ENCODE measurements at places on chromosomes 1 and 21.

GRCh38 chr1:16093611-16094010, 20.2 kb upstream of the FAM131C start:
- DNase-seq = no peak

DNA sequence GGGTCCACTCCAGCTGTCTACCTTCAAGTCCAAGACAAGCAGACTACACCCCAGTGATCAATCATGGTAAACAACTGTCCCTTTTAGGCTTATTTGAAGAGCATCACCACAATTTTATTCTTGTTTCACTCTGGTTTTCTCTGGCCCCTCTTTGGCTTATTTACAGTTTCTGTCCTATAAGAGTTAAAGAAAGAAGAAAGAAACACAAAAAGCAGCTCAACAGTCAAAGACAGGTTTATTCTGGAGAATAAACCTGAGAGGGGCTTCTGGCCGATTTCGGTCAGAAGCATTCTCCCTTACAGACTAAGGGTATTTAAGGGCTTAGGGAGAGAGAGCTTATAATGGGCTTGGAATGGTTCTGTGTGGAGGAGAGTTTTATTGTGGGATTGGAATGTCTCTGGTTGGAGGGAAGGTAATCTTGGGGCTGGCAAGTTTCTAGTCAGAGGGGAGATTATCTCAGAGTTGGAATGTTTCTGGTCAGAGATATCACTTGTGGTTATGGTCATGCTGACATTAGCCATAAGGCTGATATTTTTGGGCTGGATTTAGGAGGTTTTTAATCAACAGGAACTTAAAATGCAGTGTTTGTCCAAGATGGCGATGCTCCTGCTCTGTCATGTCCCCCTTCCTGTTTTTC, 161.0 kb downstream of the URB2 start:
- no peak for DNase-seq

- no peak for DNase-seq
Measured at GRCh38 chr1:226069811-226070489, 7.4 kb downstream of the H3-3A start.

DNA sequence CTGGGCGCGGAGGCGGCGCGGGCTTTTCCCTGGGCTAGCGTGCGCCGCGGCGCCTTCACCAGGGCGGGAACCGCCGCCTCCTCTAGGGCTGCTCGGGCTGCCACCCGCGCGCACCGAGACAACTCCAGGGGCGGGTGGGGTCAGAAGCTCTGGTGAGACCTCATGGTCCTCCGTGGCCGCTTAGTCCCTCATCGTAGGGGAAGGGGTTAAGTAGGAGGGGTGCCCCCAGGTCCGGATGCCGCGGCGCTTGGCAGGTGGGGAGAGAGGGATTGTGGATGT, 559 bp downstream of the SERTAD4 start:
- DNase-seq = no peak

GRCh38 chr1:167221126-167221737, 546 bp downstream of the POU2F1 start:
- no peak for DNase-seq

- peak; percentile 47 for DNase-seq
Measured at GRCh38 chr1:110765640-110766335, 91.0 kb upstream of the KCNA3 start.

DNA sequence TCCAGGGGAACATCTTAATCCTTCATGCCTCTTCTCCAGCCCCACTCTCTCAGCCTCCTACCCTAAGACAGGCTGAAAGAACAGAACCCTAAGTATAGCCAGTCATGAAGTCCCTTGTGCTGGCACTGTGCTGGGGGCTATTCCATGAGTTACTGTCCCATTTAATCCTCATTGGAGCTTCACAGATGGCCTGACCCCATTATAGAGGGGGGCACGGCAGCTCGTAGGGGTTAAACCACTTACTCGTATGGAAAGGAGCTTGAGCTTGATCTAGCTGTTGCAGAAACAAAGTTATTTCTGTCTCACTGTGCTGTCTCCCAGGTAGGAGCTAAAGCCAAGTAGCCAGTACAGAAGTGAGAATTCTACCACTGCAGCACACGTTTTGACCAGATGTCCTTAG, 203.2 kb upstream of the COA6 start:
- no peak for DNase-seq

- DNase-seq = no peak
Measured at GRCh38 chr1:32178380-32179192, 889 bp upstream of the TXLNA start.

DNA sequence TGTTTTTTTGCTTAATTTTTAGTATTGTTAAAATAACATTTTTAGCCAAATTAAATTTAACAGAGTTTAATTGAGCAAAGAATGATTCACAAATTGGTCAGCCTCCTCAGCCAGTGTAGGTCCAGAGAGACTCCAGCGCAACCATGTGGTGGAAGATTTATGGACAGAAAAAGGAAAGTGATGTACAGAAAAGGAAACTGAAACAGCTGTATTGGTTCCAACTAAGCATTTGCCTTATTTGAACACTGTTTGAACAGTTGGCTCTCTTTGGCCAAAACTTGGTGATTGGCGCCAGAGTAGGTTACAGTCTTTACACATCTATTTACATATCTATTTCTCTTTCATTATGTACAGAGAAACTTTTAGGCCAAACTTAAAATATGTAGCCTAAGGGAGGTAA, 19.4 kb downstream of the RPS6KC1 start:
- peak; percentile 2 for DNase-seq

DNA sequence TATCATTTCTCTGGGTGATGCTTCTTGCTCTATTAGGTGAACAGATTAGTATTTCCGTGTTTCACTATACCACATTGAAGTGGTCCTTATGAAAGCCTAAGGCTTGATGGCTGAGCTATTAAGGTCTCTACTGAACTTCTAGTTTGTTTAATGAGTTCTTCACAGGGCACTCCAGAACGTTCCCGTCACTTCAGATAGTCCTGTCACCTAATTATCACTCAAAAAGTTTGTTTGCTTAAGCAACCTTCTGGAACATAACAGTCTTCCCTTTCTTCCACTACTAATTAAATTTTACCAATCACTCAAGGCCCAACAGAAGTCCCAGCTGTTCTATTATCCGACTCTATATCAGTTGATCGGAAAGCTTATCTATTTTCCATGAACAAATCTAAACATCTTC, 104.6 kb upstream of the ZC3H11B start:
- no peak for DNase-seq

DNA sequence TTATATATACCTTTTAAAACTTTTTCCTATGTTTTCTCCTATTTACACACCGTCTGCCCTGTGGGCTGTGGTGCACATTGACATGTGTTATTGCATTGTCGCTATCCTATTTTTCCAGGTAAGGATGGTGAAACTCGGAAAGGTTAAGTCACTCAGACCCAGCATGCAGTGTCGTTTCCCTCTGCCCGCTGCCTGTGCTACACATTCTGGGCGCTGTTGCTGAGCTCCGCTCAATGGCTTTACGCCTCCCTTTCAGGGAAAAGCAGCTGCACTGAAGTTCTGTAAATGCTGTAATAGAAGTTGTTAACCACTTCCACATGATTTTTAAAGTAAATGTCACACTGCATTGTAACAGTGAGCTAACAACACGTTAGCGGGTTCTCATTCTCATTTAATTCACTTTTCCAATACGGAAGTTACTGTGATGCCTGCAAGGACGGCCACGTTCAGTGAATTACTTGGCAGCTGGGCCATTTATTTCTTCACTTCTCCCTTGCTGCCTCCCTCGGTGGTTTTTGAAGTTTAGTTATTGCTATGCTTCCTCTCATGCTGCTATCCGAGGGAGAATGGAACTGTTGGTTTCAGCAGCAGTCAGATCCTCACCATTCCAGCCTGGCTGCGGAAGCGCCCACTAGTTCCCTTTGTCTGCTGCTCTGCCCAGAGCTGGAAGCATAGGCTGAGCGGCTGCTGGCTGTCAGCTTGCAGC, 288.7 kb downstream of the SPATA17 start:
- DNase-seq = no peak

DNA sequence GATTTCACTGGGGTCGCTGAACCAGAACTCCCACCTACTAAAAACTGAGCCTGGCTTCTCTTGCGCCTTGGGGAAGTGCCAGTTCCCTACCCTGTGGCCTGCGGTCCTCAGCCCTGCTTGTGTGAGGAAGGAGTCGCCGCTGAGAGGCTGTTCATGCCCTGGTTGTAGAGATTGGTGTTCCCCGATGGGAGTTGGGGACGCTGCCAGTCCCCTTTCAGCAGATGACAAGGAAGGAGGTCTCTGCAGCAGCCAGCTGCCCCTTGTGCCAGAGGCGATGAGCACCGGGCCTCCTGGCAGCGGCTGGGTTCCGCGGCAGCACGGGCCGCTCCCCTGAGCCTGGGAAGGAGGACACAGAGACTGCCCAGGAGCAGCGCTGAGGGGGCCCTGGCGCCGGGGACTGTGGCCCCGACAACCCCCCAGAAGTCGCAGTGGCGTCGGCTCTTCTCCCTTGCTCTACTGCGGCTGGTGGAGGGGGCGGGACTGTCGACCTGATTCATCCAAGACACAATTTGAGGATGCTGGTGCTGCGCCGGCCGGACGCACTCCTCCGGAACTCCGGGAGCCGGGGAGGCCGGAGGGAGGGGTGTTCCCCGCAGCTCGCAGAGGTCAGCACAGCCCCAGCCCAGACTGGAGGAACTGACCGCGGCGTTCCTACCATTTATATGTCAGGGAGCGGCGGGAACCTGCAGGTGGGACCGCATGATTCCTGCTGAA, 12.0 kb upstream of the ADORA3 start:
- DNase-seq = no peak

GRCh38 chr1:96934282-96934681, 212.7 kb downstream of the PTBP2 start:
- DNase-seq = no peak

DNA sequence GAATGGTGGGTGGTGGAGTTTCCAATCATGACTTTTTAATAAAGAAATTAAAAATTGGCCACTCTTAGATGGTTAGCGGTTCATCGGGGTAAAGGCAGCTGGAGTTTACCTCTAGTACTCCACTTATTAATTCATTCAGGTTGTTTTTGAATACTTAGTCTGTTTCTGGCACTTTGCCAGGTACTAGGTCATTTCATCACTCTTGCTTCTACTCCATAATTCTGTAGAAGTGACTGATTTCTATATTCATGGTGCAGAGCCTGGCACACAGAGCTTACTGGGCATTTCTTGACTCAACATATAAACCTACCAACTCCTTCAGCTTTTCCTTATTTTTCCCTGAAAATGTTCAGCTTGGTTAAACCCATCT, 31.5 kb downstream of the FOXD2 start:
- DNase-seq = no peak

GRCh38 chr1:26897351-26897750, 2.9 kb downstream of the GPATCH3 start:
- no peak for DNase-seq

GRCh38 chr1:64514197-64514765, 44.4 kb downstream of the CACHD1 start:
- DNase-seq = no peak

DNA sequence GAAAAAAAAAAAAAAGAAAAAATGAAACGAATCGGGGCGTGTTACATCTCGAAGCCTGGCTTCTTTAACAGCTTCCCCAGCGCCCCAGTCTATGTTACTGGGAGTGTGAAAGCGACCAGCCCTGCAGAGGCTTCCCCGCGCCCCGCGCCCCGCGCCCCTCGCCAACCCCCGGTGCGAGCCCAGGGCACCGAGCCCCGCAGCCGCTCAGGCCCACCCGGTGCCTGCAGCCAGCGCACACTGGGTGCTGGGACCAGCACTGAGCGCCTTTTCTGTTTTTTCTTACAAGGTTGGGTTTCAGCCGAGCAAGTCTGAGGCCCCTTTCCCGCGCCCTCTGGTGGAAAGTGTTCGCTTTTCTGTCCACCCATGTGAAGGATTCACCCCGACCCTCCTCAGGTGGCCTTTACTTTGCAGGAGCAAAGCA, 42.1 kb upstream of the ZNF496 start:
- DNase-seq = peak; percentile 36

GRCh38 chr1:27489973-27490741, at the start of gene WASF2:
Gene WASF2, minus strand, starts transcription at chr1:27490167. Its CDS starts 61,277 bp downstream, at chr1:27428890.
- DNase-seq = peak; percentile 93

- DNase-seq = no peak
Measured at GRCh38 chr1:234214911-234215892, 158.1 kb upstream of the COA6 start.

DNA sequence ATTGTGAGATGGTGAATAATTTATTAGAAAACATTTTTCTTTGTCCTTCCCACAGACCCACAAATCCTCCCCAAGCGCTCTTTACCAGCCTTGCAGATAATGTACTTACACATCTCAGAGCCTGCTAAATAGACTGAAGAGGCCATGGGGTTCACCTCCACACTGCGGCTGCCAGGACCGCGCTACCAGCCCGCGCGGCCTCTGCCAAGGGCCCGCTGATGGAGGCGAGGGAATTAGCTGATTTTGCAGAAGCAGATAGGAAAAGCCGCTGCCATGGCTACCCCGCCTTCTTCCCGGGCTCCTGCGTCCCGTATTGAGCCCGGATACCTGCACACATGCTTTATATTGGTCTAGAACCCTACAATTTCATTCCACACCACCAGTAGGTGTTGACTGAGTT, 248.0 kb upstream of the FOXD3 start:
- no peak for DNase-seq

GRCh38 chr1:244335456-244335855, 116.3 kb downstream of the ADSS2 start:
- no peak for DNase-seq

GRCh38 chr21:38314558-38314957, 57.8 kb downstream of the KCNJ15 start:
- DNase-seq = no peak

- DNase-seq = no peak
Measured at GRCh38 chr1:177228693-177229065, 57.9 kb downstream of the BRINP2 start.

DNA sequence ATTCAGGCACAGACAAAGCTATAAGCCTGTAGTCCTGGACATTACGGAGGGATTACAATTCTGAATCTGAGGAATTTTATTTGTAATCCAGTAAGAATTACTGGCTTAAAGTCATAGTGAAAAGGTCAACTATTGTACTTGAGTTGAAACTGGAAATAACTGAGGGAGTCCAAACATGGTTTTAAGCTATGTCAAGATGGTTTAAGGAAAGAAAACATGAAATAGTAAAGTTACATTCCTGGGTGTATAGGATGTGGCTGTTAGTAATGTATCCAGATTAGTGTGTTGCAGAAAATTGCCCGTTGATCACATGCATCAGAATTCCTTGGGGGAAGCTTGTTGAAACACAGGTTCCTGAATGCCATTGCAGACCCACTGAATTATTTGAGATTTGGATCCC, 124.8 kb upstream of the GORAB start:
- DNase-seq = no peak

GRCh38 chr1:61163355-61163754, 81.0 kb downstream of the NFIA start:
- DNase-seq = no peak

DNA sequence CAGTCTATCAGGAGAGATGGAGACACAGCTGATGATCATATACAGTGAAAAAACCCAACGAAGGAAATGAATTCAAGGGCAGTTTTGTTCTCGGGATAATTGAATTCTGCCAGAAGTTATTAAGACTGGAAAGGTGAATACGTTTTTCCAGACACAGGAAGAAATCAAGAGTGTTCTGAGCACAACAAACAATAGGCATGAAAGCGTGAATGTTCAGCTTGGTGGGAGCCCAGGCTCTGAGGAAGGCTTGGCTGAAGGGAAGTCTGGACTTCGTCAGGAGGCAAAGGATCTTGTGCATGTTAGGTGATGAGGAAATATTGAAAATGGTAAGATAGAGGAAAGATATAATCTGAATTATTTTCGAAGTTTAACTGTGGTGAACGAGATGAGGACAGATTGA, 50.4 kb downstream of the CYYR1 start:
- no peak for DNase-seq

All from stimulated activated CD4-positive, alpha-beta T cell treated with anti-CD3 and anti-CD28 coated beads, Interleukin-4, amount 100 ng/mL, for 4 hours (primary cell).